T-helper 2 cell (primary cell): ENCODE measurements at places on chromosomes 2 and 18.

- no peak for DNase-seq
These were observed 80.3 kb upstream of the SLC35G4 start for GRCh38 chr18:11529081-11529480.

DNA sequence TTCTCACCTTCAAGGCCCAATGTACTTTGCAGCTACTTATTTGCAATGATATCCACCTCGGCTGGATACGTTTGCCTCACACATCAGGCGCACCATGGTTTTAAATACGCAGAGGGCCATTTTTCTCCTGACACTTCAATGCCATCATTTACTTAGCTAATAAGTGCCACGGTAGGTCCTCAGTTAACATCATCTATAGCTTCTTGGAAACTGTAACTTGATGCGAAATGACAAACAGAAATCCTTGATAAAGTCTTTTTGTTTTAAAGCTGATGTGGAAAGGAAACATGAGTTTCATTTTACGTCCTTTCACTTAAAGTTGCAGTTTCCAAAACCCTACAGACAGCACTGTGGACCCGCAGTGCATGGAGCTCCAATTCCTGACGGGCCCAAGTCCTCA, 37.1 kb downstream of the ZNF516 start:
- no peak for DNase-seq

- DNase-seq: no peak
These were observed 39.2 kb downstream of the IL1R2 start for GRCh38 chr2:102030855-102031527.

- DNase-seq: no peak
These were observed 194.1 kb downstream of the CTIF start for GRCh38 chr18:48732767-48733424.

DNA sequence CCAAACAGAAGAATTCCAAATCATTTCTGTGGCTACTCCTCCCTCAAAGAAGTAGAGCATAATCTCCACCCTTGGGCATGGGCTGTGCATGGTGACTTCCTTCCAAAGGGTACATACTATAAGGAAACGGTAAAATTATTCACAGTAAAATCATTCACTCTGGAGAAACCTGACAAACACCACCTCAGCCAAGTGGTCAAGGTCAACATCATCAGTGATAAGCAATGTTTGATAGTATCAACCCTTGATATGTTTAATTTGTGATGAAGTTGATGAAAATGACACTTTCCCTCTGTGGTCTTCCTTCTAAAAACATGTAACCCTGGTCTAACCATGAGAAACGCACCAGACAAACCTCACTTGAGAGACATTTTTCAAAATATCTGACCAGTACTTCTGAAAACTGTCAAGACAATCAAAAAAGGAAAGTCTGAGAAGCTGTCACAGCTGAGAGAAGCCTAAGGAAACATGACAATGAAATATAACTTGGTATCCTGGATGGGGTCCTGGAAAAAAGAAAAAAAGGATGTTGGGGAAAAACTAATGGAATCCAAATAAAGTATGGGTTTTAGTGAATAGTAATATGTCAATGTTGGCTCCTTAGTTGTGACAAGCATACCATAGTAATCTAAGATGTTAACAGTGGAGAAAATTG, 9.4 kb upstream of the TXNDC2 start:
- no peak for DNase-seq

- no peak for DNase-seq
These were observed 335.3 kb downstream of the PTPRM start for GRCh38 chr18:7902399-7902839.

- no peak for DNase-seq
These were observed 192.5 kb downstream of the EN1 start for GRCh38 chr2:118654945-118655344.

DNA sequence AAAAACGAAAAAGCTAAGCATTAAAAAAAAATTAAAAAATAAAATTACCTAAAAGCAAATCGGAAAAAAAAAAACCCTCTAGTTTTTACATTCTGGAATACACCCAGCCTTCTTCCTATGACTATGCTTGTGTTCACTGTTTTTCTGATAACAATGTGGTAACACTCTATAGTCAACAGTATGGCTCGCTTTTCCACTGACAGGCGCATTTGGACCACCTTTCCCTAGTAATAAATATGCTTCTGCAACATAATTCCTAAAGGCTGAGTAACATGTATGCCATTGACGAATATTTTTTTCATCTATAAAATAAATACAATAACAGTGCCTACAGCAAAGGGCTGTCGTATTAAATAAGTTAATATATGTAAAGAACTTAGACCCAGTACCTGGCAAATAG, 27.9 kb downstream of the NOL10 start:
- no peak for DNase-seq

GRCh38 chr2:101744832-101745231, 47.3 kb downstream of the MAP4K4 start:
- no peak for DNase-seq

- DNase-seq: no peak
These were observed 70.9 kb downstream of the ODC1 start for GRCh38 chr2:10377052-10377746.

GRCh38 chr2:211126256-211126655, 569.9 kb downstream of the CPS1 start:
- DNase-seq: no peak

GRCh38 chr2:65532937-65533336, 100.5 kb upstream of the SPRED2 start:
- DNase-seq: no peak

GRCh38 chr18:78126536-78126935, 853.1 kb upstream of the SALL3 start:
- DNase-seq: no peak

DNA sequence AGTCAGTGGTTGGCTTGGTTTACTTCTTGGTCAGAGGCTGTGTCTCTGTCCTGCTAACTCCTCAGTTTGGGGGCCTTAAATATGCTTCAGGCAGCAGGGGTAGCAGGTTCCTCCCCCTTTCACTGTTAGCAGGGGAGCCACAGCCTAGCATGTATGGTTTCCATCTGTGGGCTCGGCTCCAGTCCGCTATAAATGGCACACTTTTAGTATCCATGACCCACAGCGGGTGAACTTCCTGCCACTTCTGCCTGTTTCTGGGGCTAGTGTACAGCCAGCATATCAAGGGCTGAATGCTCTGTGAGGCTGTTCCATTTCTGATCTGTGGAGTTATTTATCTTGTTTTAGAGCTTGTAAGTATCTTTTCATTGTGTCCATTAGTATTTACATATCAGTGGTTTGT, 58.3 kb downstream of the MRPL33 start:
- no peak for DNase-seq

- DNase-seq: no peak
These were observed 71.0 kb downstream of the TPO start for GRCh38 chr2:1484131-1484884.

- DNase-seq: no peak
These were observed 16.7 kb downstream of the IL1R1 start for GRCh38 chr2:102159295-102159694.

GRCh38 chr18:13268158-13269012, 49.8 kb downstream of the LDLRAD4 start:
- DNase-seq: no peak

DNA sequence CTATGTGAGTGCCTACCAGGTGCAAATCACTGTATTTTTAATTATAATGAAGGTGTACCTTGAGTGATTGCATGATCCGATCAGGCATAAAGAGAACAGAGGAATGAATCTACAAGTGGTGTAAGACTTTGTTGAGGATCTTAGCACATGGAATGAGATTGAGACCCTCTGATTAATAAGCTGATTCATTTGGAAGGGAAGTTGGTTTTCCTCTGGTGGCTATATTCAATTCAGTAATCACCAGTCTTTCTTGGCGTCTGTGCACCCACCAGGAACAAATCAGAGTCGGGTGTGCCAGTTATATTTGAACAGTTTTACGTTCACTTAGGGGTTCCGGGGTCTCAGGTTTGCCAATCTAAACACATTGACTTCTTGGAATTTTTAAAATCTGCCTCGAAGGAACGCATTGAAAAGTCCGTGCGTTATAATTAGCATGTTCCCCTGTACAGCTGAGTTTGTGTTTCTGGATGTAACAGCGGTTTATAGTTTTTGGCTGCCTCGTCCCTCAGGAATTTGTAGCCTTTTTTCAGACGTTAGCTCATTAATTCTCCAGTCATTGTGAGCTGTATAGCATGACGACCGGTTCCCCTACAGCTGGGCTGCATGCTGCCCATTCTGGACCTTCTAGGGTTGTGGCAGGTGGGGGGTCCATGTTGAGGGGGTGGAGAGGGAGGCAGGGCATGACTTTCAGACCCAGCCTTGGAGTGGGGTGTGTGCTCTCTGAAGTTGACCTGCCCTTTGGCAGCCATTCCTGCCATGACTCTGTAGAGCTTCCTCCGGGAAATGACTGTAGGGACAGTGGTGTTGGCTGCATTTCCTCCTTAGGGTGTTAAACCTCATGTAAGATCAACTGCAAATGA, 20.3 kb downstream of the MYO1B start:
- DNase-seq: no peak

DNA sequence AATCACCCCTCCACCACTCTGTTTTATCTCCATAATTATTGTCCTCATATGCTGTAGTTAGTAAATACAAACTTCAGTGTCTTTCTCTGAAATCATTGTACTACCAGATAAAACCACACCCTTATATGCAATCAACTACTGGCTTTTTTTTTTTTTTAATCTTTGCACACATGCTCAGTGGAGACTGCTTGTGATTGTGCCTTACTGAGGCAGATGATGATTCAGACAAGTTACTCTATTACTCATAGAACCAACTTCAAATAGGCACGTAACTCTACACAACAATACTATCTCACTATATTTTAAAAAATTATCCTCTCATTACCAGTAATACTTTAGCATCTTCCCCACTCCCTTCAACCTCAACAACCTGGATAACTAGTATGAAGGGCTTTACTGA, 1278.4 kb upstream of the PIK3C3 start:
- DNase-seq: no peak

GRCh38 chr18:65859075-65859474, 108.3 kb downstream of the CDH7 start:
- DNase-seq: no peak

DNA sequence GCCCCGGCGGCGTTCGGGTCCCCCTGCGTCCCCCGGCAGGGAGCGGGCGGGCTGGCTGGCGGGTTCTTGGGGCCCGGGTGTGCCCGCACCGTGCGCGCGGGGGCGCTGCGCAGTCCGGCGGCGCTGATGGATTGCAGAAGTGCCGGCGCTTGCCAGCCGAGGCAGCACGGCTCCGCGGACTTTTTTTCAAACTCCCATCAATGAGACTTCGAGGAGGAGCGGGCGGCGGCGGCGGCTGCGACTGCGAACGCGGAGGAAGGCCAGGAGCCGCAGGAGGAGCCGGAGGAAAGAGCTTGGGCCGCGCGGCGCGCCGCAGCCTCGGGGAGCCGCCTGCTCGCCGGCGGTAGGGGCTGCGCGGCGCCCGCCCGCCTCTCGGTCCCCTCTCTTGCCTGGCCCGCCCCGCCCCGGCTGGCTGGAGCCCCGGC, at the start of gene GLI2:
Gene GLI2, plus strand, starts transcription at position 123 of the 425 bp plus-strand sequence. CDS start 61,453 bp downstream, outside the sequence.
- peak; percentile 59 for DNase-seq

DNA sequence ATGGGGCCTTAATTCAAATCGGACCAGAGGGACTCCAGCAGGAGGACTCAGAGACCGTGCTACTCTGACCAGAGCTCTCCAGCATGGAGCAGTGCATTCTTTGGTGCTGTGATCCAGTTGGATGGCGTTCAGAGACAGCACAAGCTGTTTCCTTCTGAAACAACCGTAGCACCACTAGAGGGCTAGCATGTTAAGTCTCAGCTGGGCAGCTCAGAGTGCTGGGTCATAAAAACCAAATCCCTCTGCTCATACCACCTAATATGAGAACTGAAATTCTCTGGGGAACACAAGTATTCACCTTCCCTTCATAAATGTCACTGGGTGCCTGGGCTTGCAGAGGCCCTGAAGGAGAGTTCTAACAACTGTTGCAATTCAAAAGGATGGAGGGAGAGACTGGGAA, 97.7 kb upstream of the TFCP2L1 start:
- DNase-seq: no peak

DNA sequence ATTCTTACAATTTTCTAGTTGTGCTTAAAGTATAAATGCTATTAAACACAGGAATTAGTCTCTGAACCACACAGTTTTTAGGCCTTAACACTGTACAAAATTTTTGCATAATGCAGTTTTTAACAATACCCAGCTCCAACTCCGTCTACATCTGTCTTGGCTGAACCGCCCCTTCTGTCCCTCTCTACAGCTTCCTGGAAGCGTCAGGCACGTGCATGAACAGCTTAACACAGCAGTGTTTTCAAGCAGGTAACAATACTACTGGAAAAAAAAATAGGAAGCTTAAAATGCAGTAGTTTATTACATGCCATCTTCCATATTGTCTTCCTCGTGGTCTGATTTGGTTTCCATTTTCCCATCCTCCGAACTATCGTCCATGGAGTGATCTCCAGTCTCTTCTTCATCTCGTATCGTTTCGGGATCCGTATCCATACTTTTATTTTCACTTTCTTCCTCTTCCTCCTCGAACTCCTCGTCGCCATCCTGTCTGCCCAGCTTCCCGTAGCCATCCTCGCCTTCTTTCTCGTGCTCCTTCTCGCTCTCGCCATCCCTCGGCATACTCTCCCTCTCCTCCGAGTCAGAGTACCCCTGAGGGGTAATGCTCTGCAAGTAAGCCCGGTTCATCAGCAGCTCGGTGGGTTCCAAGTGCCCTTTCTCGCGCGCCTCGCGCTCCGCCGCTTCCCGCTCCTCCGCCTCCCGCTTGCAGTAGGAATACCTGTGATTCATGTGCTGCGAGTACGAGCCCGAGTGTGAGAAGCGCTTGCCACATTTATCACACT, 130.6 kb downstream of the ZEB2 start:
- DNase-seq: no peak

GRCh38 chr2:72211350-72211749, 63.7 kb upstream of the CYP26B1 start:
- DNase-seq: no peak

DNA sequence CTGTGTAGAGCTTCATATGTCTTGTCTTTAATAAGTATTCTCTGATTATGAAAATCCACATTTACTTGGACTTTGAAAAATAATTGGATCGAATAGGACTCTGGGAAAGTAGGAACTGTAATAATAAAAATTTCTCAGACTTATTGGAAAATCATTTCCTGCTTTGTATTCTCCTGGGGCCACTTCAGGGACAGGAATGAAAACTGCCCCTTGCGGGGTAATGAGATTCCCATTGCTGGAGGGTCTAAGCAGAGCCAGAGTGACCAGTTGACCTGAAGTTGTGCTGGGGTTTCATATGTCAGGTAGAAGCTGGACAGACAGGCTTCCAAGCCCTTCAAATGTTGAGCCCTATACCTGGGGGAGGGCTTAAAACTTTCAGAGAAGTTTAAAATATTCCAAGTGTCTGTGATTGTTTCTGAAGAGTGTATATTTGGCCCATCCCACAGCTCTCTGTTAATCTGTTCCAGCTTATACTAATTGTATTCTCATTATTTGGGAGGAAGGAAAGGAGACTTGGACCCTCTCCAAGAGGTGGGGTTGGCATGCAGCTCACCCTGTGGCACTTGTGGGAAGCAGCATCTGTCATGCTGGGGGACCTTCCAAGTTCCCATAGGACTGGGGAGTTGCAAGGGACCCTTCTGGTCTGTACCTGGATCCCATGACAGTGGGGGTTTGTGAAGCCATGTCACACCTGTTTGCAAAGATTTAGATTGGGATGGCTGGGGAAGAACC, 268.7 kb upstream of the ATP5MC3 start:
- no peak for DNase-seq

GRCh38 chr2:66571918-66572317, 137.0 kb downstream of the MEIS1 start:
- DNase-seq: no peak
